Large intestine (tissue), 12 donors: ENCODE measurements at places on chromosomes 3 and 15.

GRCh38 chr15:37618353-37618752, 316.1 kb upstream of the TMCO5A start:
- DNase-seq: no peak

GRCh38 chr15:47754312-47754711, 37.0 kb downstream of the SEMA6D start:
- DNase-seq: no peak

GRCh38 chr15:77002954-77003912, 8.3 kb downstream of the PSTPIP1 start:
- DNase-seq: no peak

DNA sequence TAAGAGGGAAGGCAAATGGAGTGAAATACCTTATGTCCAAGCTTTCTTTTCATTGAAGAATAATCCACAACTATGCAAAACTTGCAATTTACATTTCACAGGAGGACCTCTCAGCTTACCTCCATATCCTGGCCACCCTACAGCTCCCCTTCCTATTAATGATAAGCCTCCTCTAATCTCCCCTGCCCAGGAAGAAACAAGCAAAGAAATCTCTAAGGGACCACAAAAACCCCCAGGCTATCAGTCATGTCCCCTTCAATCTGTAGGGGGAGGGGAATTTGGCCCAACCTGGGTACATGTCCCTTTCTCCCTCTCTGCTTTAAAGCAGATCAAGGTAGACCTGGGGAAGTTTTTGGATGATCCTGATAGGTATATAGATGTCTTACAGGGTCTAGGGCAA, 11.0 kb upstream of the OSBPL11 start:
- DNase-seq: no peak

- no peak for DNase-seq
These were observed 24.3 kb upstream of the ATP8B4 start for GRCh38 chr15:50143255-50143860.

GRCh38 chr3:14174483-14174882, 3.9 kb downstream of the XPC start:
- no peak for DNase-seq

GRCh38 chr3:172685331-172686214, 25.3 kb downstream of the NCEH1 start:
- DNase-seq: no peak

GRCh38 chr15:70964058-70964457, 71.4 kb downstream of the LRRC49 start:
- DNase-seq: no peak

DNA sequence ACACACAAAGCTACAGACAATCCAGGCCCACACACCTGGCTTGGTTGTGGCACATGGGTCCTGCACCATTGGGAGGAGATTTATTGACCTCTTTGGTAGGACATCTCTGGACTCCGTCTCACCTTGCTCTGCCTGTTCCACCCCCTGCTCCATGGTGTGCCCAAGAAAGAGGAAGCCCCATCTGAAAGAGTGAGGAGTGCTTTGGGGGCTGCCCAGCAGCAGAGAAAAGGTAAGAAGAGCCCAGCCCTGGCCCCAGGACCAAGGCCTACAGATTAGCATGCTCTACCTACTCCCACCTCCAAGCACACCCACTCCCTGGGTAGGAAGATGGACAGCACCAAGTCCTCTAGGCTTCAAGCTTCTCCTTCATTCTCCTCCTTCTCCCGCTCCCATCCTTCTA, 3.2 kb upstream of the DCAF1 start:
- DNase-seq: no peak

GRCh38 chr3:160755776-160756304, at the start of gene PPM1L:
Gene PPM1L, plus strand, starts transcription at chr3:160756231.
- peak; percentile 19 for DNase-seq

GRCh38 chr3:37321377-37321781, 147.0 kb upstream of the LRRFIP2 start:
- no peak for DNase-seq

DNA sequence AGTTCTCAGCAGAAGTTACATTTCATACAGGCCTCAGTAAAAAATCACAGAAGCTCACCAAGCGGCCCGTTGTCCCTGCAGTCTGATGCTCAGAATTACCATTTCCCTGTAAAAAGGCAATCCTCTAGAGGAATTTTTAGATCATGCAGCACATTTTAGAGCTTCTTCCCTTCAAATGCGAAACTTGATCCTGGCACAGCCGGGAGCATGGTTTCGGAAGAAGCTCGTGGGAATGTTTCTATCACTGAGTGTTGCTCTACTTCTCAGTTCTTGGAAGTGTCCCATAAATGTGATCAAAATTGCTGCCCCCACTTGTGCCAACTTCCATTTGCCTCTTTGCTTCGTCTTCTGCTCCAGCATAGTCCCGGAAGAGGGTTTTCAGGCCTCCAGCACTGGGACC, 3.8 kb upstream of the H1-8 start:
- DNase-seq: no peak

DNA sequence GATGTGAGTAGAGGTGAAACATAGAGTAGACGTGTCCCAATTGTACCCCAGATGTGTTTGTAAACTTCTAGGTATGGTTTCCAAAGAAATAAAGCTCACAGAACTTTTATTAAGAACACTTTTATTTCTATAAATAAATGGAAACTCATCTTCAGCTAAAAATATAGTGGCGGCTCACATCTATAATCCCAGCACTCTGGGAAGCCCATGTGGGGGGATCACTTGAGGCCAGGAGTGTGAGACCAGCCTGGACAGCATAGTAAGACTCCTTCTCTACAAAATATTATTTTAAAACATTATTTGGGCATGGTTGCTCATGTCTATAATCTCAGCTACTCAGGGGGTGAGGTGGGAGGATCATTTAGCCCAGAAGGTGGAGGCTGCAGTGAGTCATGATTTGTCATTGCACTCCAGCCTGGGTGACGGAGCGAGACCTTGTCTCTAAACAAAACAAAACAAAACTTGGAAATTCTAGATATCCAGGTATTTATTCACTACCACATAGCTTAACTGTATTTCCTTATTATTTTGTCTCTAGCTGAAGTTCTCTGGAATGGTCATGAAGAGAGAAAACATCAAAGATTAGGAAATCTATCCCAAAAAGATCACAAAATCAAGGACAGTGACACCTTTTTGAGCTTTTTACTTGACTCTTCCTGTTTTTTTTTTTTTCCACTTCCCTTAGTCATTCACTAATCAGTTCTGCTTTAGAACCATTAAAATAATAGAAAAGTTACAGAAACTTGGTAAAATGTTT, 258.1 kb downstream of the TIGIT start:
- DNase-seq: no peak

DNA sequence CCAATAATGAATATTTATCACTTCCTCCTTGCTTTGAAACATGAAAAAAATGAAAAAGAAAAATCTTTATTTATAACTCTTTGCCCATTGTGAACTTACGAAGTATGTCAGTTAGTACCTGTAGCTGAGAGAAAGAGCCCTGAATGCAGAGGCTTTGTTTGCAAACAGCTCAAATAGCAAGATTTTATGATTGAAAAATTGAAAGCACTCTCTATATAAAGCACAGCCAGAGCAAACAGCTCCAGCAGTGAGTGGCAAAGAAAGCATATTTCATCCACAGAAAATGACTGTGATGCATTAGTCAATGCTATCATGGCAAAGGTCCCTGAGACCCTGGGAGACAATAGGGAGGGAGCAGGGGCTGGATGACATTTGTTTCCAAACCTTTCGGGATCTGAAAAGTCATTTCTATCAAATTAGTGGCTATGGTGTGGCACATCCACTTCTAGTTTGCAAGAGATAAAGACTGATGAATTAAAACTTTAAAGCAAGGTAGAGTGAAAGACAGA, 576.1 kb downstream of the OTOL1 start:
- no peak for DNase-seq

GRCh38 chr3:9441501-9442221, 44.2 kb downstream of the SETD5 start:
- DNase-seq: no peak

DNA sequence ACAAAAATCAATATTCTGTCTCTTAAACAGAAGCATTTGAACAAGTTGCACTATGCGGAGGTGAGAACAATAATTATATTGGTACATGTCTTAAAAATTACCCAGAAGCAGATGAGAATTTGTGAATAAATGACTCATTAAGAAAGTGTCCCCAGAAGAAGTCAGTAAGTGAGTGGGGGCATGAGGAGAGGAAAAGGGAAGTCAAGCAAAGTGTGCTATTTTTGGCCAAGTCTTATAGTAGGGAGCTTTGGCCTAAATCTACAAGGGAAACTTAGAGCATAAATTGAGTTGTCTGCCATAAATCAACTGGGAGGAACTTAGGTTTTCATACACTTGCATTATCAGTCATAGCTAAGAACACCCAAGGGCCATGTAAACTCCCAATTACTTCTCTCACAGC, 86.9 kb upstream of the SATB1 start:
- no peak for DNase-seq

GRCh38 chr15:99021027-99021627, 13.5 kb upstream of the PGPEP1L start:
- no peak for DNase-seq

GRCh38 chr3:124522082-124522625, 208.1 kb upstream of the UMPS start:
- DNase-seq: no peak

DNA sequence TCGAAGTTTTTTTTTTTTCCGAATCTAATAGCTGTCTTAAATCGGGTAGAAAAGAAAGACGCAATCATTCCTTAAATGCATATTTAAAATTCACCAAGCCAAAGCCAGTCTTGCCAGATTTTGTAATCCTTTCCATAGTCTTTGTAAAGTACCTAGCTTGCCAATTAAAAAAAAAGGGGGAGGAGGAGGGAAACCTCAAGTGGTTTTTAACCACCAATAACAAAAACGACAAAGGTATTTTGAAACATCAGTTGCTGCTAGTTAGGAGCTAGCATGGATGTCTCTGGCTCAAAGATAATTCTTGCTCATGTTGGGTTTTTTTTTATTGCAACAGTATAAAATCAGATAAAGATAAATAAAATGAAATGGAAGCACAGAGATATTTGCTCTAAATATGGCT, 187.9 kb downstream of the MECOM start:
- DNase-seq: no peak

- no peak for DNase-seq
These were observed 7.7 kb downstream of the CCR2 start for GRCh38 chr3:46361408-46362283.

DNA sequence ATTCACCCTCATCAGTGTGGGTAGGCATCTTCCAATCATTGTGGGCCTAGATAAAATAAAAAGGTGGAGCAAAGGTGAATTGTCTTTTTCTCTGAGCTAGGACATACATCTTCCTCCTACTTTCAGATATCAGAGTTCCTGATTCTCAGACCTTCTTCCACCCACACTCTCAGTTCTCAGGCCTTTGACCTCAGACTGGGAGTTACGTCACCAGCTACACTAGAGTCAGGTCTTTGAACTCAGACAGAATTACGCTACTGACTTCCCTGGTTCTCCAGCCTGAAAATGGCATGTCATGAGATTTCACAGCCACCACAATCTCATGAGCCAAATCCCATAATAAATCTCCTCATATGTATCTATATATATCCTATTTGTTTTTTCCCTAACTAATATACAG, 39.0 kb downstream of the STRIT1 start:
- DNase-seq: peak; percentile 24

GRCh38 chr15:67070892-67071664, 5.7 kb downstream of the SMAD3 start:
- no peak for DNase-seq

DNA sequence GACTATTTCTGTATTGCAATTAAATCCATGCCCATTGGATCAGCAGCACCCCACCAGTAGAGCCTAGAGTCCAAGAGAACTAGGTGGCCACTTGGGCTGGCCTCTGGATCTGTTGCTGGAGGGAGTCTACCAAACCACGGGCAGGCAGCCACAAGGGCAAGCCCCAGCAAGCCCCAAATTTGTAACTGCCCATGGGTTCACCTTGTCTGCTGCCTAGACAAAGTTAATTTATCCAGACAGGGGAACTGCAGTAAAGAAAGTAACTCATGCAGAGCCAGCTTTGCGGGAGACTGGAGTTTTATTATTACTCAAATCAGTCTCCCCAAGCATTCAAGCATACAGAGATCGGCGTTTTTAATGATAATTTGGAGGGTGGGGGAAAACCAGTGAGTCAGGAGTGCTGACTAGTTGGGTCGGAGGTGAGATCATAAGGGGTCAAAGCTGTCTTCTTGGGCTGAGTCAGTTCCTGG, 74.0 kb upstream of the TERB2 start:
- DNase-seq: no peak

DNA sequence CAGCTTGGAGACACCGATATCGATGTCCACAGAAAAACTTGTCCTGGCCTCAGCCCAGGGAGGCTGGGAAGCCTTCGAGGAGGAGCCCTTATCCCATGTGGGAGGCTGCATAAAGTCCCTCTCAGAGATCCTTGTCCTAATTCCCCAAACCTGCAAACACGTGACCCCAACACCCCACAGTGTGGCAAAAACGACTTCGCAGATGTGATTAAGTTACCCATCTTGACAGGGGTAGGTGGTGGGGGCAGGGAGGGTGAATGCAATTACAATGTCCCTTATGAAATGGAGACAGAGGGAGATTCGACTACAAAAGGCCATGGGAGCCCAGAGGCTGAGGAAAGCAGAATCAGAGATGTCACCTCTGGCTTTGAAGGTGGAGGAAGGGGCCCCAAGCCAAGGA, 2.3 kb upstream of the TLR9 start:
- DNase-seq: no peak

- DNase-seq: no peak
These were observed 24.5 kb downstream of the DRD3 start for GRCh38 chr3:114154321-114154821.

DNA sequence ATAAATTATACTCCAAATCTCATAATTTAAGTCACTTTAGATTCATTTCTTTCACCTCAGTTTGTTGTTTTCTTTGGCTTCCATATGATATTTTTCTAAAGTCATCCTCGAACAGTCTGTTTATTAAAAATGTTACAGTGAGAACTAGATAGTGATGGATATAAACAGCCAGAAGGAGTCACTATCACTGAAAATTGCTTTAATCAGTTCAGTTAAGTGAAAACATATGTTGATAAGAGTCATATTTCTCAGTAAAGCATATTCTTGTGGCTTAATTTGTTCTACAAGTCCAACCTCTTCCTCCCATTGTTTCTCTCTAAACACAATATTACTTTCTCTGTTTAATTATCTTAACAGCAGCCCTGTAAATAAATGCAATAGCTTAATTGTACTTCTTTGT, 427.5 kb upstream of the ALCAM start:
- no peak for DNase-seq

- DNase-seq: no peak
These were observed 60.8 kb upstream of the POLG start for GRCh38 chr15:89395461-89395871.

GRCh38 chr3:182567700-182568099, 225.6 kb upstream of the ATP11B start:
- peak; percentile 11 for DNase-seq

GRCh38 chr3:136250903-136251460, 842 bp downstream of the PCCB start:
- DNase-seq: peak; percentile 42

- no peak for DNase-seq
These were observed 75.8 kb downstream of the CBLB start for GRCh38 chr3:105793040-105793439.

GRCh38 chr3:37293646-37294045, 119.3 kb upstream of the LRRFIP2 start:
- no peak for DNase-seq
